NCI-H2081 treated with DMSO at 0.1 percent for 48 hours (cell line): ENCODE measurements at places on chromosomes 2 and 18.

DNA sequence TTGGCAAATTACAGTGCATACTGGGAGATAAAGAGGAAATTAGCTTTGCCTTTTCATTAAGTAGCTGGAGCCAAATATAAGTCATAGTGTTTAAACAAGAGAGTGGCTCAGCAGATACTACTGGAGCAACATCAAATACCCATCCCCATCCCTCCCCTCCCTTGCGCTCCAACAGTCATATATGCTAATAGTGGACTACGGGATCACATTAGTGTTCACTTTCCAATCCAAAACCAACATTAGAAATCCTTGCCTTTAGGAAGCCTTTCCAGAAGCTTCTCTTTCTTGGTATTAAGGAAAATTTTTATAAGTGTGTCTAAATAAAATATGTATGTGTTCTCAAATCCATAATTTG is 1669.3 kb downstream of the SUCLG1 start:
- no peak for DNase-seq

DNA sequence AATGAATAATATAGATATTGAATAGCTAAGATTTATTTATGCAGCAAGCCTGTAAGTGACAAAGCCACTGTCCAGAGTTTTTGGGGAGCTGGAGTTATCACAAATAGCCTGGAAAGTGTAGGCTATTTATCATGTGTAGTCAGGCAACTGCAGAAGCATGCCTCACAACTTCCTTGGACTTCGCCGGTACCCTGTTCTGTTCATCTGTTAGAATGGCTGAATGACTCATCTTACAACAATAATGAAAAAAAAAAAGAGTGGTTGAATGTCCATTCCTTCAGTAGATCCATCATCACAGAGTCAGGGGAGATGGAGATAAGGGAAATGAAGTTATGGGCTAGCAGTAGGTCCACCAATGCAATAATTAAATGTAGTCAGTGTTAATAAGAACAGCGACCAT is 24.0 kb upstream of the ATP5MC3 start:
- no peak for DNase-seq

- DNase-seq: no peak
These were observed 138.6 kb downstream of the KLHL29 start for GRCh38 chr2:23523373-23524260.

- DNase-seq: no peak
These were observed 247.0 kb downstream of the TWIST2 start for GRCh38 chr2:239094867-239095266.

- no peak for DNase-seq
These were observed 5.6 kb downstream of the IDH1 start for GRCh38 chr2:208249296-208249695.

GRCh38 chr2:192741889-192742288 is 547.2 kb upstream of the TMEFF2 start:
- no peak for DNase-seq

DNA sequence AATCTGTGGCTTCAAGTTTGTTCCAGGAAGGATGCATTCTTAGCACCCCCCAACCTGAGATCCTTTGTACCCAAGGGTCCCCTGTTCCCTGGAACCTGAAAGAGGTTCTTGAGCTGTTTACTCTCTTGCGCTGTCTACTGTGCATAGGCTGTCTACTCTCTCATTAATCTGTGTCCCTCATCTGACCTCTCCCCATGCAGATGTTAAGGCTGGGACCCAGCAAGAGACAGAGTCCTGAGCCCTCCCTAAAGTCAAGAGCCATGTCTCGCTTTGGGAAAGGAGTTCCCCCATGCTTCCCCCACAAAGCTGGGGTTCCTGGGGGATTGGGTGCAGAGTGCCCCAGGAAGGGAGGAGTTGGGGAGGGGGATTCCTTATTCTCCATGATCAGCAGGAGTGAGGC is 312.9 kb downstream of the CYP26B1 start:
- no peak for DNase-seq

DNA sequence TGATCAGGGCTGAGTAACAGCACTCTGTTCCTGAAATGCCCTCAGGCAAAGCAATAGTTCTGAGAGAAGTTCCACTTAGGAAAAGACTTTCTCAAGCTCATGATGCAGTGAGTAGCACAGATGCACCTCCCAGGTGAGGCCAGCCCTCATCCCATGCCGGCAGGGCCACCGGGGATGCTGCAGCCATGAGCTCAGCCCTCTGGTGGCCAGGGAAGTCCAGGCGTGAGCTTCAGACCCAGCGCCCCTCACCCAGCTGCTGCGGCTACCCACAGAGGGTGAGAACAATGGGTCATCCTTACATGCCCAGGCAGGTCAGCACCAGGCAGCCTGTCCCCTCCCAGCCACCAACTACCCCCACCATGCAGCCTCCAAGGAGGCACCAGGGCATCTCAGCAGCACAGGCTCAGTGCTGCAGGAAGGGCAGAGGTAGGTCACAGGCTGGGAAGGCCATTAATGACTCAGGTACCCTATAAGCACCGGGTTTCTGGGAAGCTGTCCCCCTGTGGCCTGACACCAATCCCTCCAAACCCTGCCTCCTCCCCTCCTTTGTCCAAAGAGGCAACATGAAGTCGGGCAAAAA is 50.6 kb downstream of the TTC32 start:
- no peak for DNase-seq

DNA sequence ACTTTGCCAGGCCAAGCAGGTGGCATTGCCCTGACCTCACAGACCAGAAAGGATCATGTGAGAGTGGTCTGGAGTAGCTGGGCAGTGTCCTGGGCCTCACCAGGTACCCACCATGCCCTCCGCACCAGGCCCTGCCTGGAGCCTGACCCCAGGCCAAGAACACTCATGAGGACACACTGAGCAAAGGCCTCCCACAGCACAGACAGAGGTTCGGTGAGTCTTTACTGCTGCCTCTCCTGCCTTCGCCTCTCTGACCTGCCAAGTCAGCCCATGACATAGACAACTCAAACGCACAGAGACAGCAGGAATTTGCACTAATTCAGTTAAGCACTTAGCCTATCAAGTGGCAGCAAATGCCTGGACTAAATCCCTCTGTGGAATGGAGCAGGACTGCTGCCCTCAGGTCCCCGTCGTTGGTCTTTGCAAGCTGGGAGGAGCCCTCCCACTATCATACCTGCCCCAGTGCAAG is 62.5 kb downstream of the RHOB start:
- no peak for DNase-seq

GRCh38 chr2:58097025-58097424 is 50.4 kb downstream of the VRK2 start:
- DNase-seq: no peak

DNA sequence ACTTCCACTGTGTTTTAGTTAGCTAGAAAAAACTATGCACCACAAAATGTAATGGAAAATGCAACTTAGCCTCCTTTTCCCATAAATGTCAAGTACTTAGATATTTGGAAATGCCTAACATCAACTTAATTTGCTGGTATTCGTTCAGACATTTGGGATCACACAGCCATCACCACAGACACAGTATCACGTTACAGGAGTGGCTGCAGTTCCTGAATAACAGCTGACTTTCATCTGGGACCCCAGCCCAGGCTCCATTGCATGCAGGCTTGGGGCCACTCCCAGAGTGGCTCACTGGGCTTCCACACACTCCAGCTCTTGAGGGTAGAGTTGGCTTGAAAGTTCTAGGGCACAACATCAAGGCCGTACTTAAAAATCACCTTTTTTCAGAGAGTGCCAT is 9.3 kb downstream of the TMEM182 start:
- DNase-seq: no peak

DNA sequence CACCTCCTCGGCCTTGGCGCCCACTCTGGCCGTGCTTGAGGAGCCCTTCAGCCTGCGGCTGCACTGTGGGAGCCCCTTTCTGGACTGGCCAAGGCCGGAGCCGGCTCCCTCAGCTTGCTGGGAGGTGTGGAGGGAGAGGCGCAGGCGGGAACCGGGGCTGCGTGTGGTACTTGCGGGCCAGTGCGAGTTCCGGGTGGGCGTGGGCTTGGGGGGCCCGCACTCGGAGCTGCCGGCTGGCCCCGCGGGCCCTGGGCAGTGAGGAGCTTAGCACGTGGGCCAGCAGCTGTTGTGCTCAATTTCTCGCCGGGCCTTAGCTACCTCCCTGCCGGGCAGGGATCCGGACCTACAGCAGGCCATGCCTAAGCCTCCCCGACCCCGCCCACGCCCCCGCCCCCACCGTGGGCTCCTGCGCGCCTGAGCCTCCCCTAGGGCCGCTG is 25.3 kb upstream of the TNP1 start:
- no peak for DNase-seq

- DNase-seq: no peak
These were observed 47.8 kb upstream of the TEX51 start for GRCh38 chr2:126850940-126851339.

DNA sequence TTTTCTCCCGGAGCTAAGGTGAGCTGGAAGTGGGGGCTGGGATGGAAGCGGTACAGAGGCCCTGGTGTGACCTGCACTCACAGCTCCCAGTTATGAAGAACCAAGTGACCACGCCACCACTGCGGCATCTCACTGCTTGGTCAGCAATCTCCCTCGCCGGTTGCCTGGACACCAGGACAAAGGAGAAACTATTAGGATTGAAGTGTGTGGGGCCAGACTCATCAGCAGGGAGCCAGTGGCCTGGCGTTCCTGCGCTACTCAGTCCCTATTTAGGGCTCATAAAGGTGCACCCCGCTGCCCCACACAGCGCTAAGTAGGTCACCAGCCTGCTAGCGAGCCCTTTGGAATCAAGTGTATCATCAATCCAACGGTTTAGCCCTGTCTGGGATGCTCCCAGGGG is 82.9 kb downstream of the ZCCHC2 start:
- DNase-seq: no peak

- no peak for DNase-seq
These were observed 37.6 kb downstream of the PROC start for GRCh38 chr2:127455566-127456493.
